Gastrocnemius medialis (tissue), 4 donors: ENCODE measurements at places on chromosomes 11 and 22. TPM values are rescaled to one million over a fixed set of nuclear protein-coding genes. Genes with fewer than 3 reads are reported as not detected.

- peak; percentile 54 for DNase-seq
Observed at GRCh38 chr11:20112291-20113148, 47.8 kb downstream of the DBX1 start.

- no peak for DNase-seq
Observed at GRCh38 chr11:114438303-114438702, 964 bp upstream of the REXO2 start.

DNA sequence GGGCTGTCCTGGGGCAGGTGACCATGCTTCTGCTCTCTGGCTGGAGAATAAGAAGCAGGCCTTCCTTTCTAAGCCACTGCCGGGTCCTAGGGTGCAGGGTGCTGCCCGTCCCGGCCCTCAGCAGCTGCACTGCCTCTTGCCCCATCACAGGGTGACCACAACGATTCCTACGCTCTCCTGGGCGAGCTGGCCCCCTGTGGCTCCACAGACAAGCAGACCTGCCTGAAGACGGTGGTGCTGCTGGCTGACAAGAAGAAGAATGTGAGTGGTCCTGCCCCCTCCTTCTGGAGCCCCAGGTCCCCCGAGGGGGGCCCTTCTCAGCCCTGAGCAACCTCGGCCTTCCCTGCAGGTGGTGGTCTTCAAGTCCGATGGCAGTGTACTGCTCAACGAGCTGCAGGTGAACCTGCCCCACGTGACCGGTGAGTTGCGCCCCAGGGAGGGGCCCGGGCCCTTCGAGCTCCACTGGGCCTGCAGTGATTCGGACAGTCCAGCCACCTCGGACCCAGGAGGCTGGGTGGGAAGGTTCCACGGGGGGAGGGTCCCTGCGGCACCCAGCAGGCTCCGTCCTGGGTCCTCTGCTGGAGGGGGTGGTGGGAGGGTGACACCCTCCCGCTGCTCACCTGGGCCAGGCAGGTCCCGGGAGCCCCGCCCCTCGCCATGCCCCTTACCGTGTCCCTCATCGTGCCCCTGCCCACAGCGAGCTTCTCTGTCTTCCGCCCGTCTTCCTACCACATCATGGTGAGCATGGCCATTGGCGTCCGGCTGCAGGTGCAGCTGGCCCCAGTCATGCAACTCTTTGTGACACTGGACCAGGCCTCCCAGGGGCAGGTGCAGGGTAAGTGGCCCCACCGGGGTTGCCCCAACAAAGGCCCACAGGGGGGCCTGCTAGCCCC lies 8.3 kb downstream of the MUC2 start:
- no peak for DNase-seq

DNA sequence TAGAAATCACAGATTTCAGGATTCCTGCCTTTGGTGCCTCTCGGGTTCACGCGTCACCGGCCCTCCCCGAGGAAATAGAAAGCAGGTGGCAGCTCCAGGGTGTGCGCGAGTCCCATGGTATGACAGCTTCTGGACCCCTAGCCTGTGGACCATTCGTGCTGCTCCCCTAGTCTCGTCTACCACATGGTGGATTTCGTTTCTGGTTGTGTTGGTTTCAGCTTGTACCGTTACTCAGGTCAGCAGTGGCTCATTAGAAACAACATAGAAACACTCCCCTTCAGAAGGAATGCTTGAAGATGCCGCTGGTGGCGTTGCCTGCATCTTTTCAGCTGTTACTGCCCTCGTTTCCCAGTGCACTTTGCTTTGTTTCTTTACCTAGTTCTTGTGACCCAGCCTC lies 700 bp downstream of the TTC17 start:
- no peak for DNase-seq

DNA sequence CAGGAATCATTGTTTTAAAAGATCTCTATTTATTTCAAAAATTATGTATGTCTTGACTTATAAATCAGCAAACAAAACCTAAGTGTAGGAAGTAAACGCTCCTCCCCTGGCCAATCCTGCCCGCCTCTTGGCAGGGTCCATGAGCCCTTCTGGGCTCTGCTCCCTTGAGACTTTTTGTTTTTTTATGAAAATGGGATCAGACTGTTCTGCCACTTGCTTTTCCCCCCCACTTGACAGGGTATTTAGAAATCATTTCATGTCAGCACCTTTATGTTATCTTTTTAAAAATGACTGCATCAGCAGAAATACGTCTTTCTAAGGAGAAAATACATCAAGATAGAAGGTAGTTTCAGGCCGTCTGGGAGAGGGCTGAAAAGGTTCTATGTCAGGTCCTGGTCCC lies 35.6 kb downstream of the FBLN1 start:
- DNase-seq = no peak

DNA sequence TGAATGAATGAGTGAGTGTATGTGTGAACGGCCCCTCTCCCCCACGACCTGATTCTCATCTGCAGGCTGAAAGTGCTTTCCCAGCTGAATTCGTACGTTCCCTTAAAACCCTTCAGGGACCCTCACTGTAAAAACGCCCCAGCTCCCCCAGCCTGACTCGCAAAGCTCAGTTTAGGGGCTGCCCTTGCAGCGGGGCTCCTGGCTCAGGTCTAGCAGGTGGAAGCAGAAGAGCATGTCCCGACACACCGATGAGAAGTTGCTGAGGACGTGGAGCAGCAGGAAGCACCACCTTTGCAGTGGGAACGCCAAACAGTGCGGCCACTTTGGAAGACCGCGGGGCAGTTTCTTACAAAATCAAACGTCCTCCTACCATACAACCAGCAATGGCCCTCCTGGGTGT lies 3.6 kb upstream of the MRPL23 start:
- DNase-seq = peak; percentile 8

DNA sequence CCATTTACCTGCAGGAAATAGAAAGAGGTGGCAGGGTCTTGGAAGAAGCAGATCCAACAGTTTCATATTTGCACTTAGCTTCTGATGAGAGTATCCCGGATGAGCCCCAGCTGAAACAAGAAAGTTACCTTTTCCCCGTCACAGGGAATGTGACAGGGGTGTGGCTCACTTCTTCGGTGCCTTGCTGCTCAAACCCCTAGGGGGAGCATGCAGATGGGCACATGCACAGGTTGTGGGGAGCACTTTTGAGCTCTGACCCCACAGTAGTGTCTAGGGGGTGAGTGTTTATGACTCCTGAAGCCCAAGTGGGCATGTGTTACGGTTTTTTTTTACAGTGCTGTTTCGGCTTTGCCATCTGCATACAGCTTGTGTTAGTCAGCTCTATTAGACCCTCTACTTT lies 1221.0 kb downstream of the JRKL start:
- DNase-seq = no peak

DNA sequence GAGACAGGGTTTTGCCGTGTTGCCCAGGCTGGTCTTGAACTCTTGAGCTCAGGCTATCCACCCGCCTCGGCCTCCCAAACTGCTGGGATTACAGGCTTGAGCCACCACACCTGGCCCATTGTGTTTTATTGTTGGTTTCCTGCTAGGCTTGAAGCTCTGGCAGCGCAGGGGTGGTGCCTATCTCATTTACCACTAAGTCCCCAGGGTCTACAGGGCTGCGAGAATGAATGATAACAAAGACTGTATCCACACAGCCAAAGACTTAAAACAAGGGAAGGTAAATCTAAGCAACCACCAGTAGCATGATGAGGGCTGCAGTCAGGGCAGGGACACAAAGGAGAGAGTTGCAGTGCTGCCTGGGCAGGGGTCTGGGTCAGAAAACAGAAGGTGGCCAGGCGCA lies 37.3 kb upstream of the XBP1 start:
- DNase-seq = no peak

DNA sequence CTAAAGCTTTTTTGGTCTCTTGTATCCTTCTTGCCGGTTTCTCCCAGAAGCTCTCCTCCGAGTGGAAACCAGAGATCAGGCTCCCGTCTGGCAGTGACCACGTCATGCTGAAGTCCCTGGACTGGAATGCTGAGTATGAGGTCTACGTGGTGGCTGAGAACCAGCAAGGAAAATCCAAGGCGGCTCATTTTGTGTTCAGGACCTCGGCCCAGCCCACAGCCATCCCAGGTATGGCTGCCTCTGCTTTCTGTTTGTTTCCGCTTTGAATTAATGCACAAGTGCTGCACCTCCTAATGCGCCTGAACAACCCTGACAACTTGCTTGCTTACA lies 54.3 kb upstream of the TTC12 start:
- DNase-seq = no peak

DNA sequence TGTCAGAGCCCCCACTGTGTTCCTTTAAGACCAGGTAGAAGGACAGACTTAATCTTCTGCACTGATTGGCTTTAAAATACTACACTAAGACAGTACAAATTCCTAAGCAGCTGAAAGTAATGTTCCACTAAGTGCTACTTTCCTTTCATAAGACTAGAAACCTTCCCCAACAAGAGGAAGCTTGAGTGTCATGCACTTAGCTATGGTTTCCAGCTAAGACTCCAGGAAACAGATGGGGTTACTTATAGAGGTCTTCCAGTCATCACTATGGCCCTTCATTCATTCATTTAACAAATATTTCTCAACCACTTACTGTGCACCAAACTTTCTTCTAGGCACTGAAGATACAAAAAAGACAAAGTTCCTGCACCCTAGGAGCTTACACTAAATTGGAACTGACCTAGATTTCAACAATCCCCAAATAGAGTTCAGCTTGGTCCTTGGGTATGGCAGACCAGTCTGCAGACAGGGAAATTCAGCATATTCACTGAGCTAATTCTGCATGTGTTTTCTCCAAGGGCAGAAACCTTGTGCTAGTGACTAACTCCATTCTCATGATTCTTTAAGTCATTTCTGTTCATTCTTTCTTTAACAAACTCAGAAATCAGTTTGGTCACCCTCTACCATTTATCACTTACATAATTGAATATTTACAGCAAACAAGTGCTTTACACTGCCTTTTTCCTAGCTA lies 178.4 kb upstream of the MTNR1B start:
- no peak for DNase-seq

DNA sequence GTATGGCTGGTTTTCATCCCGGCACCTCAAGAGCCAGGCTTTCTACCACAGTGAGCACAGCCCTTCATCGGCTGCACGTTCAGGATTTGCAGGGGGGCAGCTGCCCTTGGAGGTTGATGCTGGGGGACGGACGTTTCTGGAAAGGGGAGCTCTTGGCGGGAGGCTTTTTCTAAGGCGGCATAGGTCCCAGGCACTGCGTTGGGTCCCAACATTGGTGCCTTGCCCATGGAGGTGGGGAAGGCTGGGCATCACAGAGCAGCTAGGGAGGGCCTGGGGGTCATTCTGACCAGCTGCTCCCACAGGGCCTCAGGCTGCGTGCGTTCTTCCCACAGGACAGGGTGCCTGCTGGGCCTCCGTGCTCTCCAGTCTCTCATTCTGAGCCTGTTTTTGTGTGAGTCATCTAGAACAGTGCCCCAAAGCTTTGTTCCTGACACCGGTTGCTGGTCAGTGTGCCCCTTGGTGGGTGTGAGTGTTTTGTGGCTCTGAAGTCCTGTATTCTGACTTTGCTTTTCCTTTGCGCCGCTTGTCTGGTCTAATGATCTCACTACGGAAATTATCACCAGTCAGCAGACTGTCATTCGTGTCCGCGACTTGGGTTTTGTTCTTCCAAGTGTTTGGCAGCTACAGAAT lies 275.9 kb downstream of the TBC1D22A start:
- DNase-seq = no peak

- DNase-seq = no peak
Observed at GRCh38 chr11:78187366-78188285, 800 bp downstream of the KCTD21 start.

DNA sequence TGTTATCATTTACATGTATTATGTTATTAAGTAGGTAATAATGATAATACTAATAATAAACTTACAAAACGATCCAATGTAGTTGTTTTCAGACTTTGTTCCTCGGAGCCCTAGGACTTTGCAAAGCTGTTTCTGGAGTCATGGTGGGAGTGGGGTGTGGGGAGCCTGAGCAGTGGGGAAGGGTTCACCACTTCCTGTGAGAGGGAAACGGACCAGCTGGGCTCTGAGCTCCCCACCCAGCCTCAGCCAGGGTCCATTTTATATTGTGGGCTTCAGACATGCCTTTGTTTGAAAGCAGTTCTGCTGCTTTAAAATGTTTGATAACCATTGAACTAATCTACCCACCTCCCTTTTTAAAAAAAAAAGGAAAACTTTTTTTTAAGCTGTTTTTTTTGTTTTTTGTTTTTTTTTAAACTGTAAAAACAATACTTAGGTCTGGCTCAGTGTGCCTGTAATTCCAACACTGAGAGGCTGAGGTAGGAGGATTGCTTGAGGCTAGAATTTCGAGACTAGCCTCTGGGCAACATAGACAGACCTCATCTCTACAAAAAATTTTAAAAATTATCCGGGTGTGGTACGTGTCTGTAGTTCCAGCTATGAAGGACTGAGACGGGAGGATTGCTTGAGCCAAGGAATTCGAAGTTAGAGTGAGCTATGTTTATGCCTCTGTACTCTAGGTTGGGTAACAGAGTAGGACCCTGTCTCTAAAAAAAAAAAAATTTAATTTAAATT lies 7.0 kb downstream of the SERPING1 start:
- DNase-seq = no peak

DNA sequence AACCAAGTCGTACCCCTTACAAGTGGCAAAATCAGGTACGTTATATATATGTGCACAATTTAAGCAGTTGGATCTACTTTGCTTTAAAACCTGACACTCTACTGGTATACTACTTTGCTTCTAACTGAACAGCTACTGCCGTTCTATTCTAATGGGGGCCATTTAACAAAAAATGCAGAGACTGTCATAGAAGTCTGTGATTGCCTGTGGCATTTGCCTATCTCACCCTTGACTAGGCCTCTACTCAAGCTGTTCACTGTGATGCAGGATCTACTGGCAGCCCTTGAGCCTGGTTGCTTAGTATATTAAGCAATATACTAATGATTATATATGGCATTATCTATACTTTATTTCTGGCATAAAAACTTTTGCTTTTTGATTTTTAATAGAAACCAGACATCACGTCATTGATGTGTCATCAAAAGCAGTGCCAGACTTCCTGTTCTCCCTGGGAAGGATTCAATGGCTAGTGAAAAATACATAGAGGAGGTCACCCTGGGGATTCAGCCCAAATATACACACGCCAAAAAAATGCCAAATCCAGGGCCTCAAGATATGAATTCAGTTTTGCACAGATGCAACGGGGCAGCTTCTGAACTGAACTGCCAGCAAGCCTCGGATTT lies 40.0 kb upstream of the FIBIN start:
- DNase-seq = no peak

DNA sequence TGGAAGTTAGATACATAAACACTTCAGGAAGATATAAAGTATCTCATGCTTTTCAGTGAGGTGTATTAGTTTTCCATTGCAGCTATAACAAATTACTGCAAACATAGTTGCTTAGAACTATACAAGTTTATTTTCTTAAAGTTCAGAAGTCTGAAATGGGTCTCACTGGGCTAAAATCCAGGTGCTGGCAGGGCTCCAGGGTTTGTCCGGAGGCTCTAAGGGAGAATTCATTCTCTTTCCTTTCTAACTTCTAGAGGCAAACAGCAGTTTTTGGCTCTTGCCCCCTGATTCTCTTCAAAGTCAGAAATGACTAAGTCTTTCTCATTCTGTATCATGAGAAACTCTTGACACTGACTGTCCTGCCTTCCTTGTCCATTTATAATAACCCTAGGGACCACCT lies 138.8 kb downstream of the AASDHPPT start:
- DNase-seq = no peak

The APOL5 gene
- total RNA-seq = not detected

The LGALS12 gene
- 0.24 TPM for total RNA-seq

The NXPE4 gene
- total RNA-seq = not detected

The MYRF gene
- total RNA-seq = not detected

The PHLDA2 gene
- 1.4 TPM for total RNA-seq

The C11orf87 gene
- total RNA-seq = not detected

The LRRC51 gene
- 6.2 TPM for total RNA-seq
